ENCODE measurements at places on chromosomes 12 and 14.

DNA sequence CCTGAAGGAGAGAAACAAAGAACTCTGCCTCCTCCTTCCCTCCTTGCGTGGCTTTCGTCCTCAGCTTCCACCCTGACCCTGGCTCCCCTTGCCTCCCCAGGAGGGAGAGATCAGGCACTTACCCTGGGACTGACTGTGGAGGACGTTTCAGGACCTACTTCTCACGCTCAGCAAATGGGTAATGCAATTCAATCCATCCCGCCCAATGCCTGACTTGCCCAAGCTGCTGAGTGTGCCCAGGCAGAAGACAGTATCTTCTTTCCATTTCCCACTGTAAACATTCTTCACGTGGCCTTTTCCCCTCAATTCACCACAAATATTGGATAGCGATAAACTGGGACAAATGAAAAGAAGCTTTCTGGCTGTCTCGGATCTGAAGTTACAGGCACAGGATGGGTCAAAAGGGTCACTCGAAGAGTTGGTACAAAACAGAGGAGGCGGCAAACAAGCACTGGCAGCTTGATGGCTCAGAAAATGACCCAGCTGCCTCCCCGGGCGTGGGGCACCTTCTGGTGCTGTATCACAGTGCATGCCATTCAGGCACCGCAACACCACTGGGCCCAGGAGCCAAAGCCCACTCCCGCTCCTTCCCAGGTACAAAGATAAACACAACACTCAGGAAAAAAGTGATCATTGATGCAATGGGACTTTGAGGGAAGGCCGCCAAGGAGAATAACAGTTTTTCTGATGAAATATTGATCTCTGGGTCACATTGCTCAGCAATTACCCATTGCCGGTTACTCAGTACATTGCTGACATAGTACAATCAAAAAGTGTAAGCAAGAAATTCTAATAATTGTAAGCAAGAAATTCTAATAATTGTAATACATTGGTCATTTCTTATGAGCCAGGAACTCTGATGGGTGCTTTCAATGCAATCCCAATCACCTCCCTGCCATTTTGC, 65.8 kb downstream of the TRIM9 start:
- DNase-seq, result no peak

DNA sequence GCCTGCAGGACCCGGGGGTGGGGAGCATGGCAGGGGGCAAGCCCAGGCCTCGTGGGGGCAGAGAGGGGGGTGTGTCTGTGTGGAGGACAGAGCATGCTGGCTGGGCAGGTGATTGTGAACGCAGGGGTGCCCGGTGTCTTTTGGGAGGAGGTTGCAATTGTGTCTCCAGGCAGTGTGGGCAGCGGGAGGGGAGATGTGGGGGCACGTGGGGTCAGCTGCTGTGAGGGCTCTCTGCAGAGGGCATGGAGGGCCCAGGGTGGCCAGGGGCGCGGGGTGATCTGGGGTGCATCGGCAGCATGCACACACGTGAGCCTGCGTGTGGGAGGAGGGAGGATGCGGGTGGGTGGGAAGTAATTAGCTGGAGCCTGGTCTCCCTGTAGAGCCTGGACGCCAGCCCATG, 32.2 kb upstream of the DIO3 start:
- DNase-seq, result no peak

GRCh38 chr14:25396128-25396527, 346.2 kb upstream of the STXBP6 start:
- no peak for DNase-seq

- no peak for DNase-seq
These were observed 36.1 kb downstream of the USP44 start for GRCh38 chr12:95515197-95515596.

DNA sequence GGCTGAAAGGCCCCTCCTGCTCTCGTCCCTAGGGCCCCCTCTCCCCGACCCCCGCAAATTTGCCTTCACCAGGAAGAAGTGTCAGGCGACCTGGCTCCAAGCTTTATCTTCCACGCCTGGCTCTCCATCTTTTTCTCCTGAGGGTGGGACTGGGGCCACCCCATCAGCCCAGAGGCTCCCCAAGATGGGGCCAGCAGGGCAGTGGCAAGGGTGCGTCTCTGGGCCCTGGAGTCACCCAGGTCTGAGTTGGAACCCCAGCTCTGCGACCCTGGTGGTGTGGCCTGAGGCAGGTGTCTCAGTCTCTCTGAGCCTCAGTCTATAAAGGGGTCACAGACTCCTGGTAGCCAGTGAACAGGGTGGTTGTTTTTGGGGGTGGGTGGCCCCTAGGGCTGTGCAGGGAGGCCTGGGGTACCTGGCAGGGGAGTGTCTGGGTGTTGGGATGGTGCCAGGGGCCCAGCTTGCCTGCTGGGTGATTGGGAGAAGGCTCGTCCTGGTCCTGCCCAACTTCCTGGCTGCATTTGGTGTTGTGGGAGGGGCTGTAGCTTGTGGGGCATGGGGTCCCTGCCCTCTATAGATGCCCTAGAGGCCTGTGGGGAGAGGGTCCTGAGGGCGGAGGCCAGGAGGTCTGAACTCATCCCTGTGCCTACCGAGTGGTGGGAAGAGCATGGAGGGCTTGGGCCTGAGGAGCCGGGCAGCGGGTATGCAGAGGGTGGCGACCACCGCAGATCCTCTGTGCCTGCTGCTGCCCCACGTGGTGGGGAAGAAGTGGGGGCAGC, 7.6 kb downstream of the KIF26A start:
- DNase-seq, result no peak

GRCh38 chr12:65720136-65721130, 103.8 kb upstream of the HMGA2 start:
- no peak for DNase-seq

DNA sequence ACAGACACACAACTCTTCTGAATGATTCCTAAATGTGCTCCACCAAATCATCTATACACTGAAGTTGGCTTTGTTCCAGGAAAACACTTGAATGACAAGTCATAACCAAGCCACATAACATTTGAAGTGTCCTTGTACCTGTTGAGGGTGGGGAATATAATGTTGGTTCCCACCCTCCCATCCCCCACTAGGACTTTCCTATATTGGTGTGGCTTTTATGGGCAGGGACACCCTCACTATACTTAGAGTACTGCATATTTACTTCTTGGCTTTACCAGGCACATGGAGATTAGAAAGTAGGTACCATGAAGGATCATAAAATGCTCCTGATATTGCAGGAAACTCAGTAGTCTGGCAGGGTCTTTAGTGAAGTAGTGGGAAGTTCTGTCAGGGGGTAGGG, 9.7 kb upstream of the BHLHE41 start:
- no peak for DNase-seq

DNA sequence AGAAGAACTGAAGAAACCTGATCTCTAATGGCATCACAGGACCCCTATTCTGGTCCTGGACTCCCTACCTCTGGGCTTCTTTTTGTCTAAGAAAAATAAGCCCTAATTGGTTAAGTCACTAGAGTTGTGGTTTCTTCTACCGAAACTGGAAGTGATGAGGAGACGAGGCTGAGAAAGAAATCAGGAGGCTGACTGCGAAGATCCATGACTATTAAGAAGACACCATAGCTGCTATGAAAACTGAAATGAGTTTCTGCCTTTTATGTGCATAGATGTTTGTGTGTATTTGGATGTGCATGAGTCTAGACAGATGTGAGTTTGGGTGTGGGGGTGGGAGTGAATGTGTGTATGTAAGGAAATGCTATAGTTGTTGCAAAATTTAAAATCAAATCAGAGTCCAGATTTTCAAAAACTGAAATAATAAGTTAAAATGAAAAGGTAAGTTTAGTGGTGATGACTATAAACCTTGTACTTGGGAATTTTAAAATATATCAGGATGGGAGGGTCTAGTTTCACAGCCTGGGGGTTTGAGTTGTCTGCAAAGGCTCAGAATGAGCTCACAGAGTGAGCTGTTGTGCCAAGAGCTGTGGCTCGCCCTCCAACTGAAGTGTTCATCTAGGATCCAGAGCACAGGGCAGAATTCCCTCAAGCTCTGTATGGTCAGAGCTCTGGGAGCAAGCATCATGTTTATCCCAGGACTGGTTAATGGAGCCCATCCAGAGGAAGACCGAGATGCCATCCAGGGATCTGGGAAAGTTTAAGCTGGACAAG, 94.9 kb downstream of the VCPKMT start:
- DNase-seq, result peak; percentile 40

DNA sequence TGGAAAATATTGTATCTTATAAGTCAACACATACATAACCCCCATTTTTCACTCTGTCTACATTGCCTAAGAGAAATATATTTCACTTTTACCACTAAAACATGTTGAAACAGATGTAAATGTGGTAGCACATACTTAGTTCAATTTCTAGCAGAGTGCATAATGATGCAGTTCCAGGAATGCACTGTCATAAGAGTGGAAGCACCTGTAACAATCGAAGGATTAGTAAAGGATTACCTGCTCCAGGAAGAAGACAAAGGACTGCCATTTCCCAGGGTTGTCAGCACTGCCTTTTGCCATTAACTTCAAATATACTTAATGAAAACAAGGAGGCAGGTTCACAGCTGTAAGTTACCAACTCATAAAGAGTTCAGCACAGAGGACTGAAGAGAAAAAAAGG, 24.6 kb downstream of the DAD1 start:
- no peak for DNase-seq

DNA sequence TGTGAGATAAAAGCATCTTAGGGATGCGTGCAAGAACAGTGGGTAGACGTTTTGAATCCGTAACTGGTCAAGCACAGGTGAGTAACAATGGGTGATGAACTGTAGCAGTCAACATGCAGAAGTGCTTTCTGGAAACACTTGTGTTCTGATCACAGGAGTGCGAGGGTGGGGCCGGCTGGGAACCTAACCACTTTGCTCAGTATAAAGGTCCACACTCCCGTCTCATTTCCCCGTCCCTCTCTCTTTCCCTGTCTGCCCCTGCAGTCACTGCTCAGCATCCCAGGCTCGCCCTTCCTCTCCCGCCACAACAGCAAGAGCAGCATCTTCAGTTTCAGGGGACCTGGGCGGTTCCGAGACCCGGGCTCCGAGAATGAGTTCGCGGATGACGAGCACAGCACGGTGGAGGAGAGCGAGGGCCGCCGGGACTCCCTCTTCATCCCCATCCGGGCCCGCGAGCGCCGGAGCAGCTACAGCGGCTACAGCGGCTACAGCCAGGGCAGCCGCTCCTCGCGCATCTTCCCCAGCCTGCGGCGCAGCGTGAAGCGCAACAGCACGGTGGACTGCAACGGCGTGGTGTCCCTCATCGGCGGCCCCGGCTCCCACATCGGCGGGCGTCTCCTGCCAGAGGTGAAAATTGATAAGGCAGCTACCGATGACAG, 127.1 kb downstream of the FIGNL2 start:
- DNase-seq, result peak; percentile 45

DNA sequence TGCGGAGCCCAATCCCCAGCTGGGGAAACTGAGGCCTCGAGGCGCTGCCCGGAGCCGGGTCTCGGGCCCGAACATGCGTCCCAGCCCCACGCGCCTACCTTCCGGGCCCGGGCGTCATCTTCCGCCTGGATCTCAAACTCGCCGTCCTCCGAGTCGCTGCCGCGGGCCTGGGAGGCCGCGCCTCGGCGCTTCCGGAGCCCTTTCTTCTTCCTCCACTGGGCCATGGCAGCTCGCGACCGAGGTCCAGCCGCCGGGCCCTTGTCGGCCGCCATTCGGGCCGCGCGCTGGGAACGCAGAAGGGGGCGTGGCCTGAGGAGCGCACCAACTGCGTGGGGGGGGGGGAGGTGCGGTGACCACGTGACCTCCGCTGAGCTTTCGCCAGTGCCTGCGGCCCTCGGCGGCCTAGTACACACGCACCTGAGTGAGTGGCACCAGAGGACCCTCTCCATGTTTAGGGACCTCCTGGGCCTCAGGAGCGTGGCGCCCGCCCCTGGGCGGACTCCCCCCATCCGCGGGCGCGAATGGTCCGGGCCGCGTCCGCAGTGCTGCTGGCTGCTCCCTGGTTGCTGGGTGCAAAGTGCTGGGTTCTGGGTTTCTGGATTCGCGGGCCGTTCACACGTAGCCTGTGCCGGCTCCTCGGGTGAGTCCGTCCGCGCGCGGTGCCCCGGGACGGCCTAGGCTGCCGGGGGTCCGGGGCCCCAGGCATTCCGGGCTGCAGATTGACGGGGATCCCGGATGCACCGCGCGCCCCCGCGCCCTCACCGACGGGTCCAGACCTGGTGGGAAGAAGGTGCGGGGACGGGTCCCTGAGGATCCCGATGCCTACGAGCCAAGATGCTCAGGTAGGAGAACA, at the start of the genes DDX54 and RITA1:
TSS of gene DDX54 (minus strand) at position 299 of the 853 bp plus-strand sequence. CDS start at position 272, 27 bp downstream.
TSS of gene RITA1 (plus strand) at position 542 of the 853 bp plus-strand sequence. CDS start 1,026 bp downstream, outside the sequence.
- DNase-seq, result peak; percentile 88

DNA sequence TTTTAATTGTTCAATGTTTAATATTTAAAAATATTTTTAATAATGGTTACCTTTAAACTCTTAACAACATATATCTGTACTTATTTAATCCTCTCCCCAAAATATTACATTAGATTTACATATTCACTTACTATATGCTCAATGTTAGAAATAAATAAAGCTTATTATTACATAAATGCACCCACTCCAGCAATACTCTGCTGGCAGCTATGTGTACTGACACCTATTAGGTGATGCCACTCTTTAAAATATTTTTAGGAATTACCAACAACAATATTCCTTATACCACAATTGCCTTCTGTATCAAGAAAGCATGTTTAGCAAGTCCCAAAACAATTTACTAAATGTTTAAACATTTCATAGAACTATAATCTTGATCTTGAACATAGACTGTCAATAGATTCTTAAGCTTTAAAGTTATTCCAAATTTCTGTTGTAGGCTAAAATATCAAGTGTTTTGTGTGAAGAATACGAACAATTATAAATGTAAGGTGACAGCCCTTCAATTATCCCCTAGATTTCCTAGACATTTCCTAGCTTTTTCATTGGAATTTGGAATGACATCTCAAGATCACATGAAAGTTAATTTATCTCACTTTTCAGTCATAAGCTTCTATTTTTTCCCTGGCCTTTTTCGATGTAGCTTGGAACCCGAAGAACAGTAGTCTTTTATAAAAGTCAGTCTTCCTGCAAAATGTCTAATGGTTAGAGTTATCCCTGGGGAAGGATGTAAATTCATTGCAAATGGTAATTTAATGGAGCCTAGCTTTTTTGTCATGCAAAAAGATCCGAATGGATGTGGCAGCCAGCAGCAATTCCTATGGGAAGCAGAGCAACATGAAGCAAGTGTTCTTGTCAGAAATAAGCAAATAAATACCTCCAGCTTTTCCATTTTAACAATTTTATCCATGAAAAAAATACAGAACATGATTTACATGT, 907.5 kb upstream of the ATXN7L3B start:
- no peak for DNase-seq

GRCh38 chr14:39472078-39472477, 39.8 kb upstream of the FBXO33 start:
- no peak for DNase-seq

GRCh38 chr12:41801261-41801660, 343.4 kb downstream of the GXYLT1 start:
- DNase-seq, result no peak

DNA sequence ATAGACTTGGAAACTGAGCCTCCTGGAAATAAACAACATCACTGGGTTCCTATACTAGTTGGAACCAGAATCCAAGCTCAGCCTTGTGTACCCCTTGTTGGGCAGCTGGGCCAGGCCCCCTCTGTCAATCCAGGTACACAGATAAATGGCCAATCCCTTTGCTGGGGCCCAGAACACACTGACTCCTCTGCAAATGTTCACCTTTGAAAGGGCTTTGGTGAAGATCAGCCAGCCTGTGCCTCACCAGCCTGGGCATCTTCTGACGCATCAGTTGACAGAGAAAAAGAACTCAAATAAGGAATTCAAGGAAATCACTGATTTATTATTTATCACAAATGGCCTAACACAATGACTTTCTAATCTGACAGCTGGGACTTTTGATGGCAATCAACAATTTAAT, 1090.2 kb downstream of the BCL11B start:
- no peak for DNase-seq
